NCI-H2107 (cell line): ENCODE measurements at places on chromosomes 3 and 15.

- DNase-seq: no peak
Measured at GRCh38 chr3:188914552-188914951, 257.2 kb upstream of the TPRG1 start.

- DNase-seq: no peak
Measured at GRCh38 chr3:115687721-115688120, 64.4 kb downstream of the GAP43 start.

- DNase-seq: no peak
Measured at GRCh38 chr15:62153228-62153627, 11.9 kb downstream of the C2CD4B start.

DNA sequence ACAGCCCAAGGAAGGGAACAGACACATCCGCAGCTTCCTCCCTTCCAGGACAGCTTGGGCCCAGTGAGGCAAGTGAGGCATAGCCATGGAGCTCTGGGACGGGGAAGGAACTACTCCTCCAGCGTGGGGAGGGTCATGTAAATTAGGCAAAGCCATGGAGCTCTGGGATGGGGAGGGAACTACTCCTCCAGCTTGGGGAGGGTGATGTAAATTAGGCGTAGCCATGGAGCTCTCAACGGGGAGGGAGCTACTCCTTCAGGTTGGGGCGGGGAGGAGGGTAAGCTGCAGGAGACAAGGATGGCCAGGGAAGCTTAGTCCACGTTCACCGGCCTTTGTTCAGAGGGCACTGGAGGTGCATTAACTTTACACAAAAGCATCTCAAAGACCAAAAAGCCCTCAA, 21.1 kb upstream of the BDH1 start:
- no peak for DNase-seq

DNA sequence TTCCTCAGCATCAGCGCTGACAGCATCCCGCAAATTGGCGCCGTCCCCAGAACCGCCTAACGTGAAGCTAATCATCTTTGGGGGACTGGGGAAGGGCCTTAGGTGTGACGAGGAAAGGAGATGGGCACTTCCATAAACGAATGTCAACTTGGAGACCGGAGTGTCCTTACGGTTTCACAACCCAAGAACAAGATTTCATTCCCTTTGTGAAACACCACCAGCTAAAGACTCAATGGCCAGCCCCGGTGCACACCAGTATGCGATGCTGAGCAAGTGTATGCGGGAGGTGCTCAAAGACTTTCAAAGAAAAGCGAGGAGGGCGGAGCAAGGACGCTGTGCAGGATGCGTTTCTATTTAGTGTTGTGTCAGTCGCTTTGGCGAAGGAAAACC, 759 bp upstream of the TTBK2 start:
- no peak for DNase-seq

DNA sequence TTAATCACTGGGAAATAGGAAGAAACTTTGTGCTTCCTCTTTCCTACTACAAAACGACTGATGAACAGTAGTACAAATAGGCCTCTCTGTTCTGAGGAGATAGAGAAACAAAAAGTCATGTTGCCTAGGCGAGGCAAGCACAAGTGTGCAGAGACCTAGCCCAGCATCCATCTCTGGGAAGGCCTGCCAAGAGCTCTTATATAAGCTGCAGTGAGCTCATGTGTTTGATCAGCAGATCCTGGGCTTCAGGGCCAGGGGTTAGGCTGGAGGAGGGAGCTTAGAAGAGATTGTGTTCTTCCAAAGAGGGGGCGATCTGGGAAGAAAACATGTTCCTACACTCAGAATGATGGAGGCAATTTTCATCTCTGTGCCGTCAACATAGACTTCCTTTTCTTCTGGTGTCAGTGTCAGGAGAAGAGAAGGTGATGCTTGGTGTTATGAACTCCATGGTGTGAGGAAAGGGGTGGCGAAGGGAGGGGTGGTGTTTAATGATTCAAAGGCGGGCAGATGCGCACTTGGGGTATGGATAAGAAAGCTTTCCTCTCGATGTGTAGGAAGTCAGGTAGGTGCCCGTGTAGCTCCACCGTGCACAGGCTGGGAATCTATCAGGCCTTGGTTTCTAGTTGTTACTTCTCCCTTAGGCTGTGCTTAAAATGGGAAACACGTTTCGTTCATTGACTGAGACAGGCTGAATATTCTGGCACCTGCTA, 29.5 kb upstream of the ETV5 start:
- no peak for DNase-seq

DNA sequence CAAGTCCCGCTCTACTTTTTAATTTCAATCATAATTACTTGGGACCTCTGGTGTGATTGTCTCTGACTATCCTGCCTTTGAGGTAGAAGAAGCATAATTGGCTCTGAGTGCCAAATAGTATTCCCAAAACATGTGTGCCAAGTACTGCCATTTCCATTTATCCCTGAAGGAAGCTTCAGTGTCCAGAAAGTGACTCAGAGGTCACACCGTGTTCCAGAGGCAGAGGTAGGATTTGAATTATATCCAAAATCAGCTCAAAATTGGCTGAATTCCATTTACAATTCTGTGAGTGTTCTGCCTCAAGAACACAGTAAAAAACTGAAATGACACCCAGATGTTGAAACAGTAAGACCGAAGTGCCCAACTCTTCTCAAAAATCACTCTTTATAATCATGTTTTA, 255.3 kb downstream of the RSL24D1 start:
- DNase-seq: no peak

DNA sequence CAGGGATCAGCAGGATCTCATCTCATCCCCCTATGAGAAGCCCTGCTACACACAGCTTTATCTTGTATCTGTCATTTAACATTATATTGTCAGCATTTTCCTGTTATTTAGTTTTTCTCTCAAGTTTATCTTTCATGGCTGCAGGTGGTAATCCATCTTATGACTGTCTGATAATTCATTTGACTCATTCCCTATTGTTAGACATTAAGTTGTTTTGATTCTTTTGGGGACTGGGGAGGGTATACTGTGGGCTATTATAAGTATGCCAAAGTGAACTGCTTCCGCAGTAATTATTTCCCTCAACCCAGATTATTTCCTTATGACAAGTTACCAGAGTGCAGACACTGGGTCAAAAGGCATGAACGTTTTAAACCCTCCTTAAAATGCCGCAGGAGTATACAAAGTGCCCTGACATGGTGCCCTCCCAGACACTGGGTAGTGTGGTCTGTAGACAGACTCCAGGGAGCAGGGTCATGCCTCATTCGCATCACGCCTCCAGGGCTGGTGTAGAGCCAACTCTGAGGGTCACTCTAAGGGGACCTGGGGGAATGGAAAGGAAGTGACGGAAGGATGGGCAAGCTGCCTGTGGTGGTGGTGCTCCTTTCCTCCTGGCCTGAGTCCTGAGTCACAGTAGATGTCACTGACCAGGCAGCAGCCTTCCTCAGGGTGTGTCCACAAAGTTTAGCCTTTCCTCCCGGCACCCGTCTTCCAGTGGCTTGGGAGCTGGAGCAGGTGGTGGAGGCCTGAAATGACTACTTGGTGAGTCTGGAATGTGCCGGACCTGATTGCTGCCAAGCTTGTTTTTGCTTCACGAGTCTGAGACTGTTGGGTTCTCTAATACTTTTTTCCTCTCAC, 11.6 kb downstream of the GPR160 start:
- no peak for DNase-seq

DNA sequence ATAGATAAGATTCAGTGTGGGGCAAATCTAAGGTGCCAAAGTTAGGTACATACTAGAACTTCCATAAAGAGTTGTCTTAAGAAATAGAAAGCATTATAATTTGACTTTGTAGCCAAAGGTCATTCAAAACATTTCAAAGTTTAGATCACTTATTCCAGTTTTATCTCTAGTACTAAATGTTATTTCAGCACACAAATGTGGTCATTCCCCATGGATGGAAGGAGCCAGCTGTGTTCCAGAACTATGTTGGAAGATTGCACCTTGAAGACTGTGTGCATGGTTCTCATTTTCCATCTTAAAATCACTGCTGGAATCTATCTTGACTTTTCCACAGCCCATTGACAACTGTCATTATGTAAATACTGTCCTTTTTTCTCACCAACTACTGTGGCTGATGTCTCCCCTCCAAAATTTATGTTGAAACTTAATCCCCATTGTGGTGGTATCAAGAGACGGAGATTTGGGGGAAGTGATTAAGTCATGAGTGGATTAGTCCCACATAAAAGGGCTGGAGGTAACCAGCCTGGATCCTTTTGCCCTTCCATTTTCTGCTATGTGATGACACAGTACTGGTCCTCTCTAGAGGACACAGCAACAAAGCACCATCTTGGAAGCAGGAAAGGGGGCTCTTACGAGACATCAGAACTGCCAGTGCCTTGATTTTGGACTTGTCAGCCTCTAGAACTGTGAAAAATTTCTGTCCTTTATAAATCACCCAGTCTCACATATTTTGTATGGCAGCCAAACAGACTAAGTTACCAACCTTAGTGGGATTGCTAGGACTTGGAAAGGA, 24.0 kb downstream of the TGFBR2 start:
- DNase-seq: no peak

GRCh38 chr3:110026421-110026820, 689.1 kb upstream of the DPPA4 start:
- DNase-seq: no peak

- no peak for DNase-seq
Measured at GRCh38 chr3:127748754-127749327, 73.5 kb downstream of the MGLL start.

DNA sequence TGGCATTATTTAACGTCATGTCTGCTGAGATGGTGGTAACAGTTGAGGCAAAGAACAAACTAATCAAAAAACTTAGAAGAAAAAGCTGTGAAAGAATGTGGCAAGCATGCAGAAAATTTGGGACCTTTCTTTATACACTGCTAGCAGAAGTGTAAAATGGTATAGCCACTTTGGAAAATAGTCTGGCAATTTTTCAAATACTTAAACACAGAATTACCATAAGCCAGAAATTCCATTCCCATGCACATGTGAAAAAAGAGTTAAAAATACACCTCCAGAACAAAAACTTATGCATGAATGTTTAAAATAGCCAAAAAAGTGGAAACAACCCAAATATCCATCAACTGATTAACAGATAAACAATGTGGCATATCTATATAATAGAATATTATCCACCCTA, 613.3 kb downstream of the TBL1XR1 start:
- DNase-seq: no peak

DNA sequence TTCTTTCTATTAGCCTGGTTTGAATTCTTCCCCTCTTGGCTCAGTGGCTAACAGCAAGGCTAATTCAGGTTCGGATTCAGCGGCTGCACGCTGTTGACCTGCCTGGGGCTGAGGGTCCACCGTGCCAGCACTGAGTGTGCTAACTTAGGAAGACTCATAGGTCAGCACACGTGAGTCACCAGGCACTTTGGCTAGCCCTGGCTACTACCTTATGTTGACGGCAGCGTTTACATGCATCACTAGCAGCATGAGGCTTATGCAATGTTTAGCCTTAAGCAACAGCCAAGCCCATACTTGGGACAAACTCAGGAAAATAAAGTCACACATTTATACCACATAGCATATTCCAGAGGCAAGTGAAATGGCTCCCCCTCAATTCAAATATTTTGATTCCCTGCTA, 137.7 kb downstream of the RAB11A start:
- no peak for DNase-seq

- DNase-seq: no peak
Measured at GRCh38 chr3:125165189-125165947, 47.2 kb downstream of the SLC12A8 start.

- no peak for DNase-seq
Measured at GRCh38 chr3:14057701-14058100, 67.0 kb downstream of the CHCHD4 start.

DNA sequence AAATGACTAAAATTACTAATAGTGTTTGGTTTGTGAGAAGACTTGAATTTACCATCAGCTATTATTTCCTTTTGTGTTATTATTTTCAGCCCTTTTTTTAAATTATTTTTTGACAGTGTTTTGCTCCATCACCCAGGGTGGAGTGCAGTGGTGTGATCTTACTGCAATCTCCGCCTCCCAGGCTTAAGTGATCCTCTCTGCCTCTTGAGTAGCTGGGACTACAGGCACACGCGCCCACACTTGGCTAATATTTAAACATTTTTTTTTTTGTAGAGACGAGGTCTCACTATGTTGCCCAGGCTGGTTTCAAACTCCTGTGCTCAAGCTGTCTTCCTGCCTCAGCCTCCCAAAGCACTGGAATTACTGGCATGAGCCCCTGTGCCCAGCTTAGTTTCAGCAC, 31.7 kb upstream of the UTS2B start:
- no peak for DNase-seq

DNA sequence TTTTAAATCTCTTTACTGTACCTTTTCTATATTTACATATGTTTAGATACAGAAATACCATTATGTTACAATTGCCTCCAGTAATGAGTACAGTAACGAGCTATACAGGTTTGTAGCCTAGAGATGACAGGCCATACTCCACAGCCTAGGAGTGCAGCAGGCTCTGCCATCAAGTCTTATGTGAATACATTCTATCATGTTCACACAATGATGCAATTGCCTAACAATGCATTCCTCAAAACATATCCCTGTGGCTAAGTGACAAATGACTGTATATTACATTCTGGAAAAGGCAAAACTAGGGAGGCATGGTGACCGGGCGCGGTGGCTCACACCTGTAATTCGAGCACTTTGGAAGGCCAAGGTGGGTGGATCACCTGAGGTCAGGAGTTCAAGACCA, 192.4 kb upstream of the IGF1R start:
- no peak for DNase-seq

GRCh38 chr15:95365511-95366107, 964.9 kb upstream of the NR2F2 start:
- DNase-seq: no peak

DNA sequence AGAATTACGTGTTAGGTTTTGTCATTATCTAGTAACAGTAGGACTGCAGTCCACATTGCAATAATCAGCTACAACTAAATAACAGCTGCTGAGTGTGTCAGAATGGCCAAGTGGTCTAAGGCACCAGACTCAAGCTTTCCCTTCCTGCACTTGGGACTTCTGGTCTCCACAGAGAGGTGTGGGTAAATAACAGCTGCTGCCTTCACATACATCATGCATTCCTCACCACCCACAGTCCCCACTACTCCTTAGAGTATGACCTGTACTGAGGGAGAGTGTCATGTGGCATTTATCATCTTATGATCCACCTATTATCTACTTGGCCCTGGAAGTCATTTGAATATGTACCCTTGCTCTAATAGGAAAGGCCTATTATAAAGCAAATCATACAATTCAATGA, 22.2 kb upstream of the ZMAT3 start:
- no peak for DNase-seq

DNA sequence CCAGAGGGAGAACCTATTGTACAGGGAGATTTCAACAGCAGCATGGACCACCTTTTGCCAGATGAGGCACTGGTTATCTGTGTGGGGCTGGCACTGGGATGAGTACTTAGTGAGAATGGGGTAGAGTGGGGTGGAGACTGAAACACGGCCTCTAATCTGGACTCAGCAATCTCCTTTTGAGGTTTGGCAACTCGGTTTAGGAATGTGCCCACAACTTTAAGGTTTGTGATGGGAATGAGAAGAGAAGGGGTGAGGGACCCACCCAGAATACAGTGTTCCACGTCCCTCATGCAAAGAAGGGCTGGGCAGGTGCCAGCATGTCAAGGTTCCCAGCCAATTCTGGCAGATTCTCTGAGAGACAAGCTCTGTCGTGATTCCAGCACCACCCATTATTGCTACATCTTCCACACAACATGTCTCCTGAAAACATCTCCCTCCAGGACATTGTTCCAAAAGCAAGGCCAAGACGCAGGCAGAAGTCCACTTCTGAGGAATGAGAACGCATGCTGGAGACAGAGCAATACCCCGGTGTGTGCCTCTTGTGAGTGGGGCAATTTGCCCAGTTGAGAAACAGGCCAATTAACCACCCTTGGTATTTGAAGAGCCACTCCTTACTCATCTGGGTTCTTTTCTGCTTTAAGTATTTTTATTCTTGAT, 37.5 kb upstream of the CCR4 start:
- DNase-seq: no peak

- DNase-seq: no peak
Measured at GRCh38 chr3:9349321-9350117, 13.3 kb upstream of the THUMPD3 start.
